ENCODE measurements at places on chromosomes 13 and 19.

- DNase-seq, result peak; percentile 41
Observed at GRCh38 chr19:40805258-40805868, 6.4 kb downstream of the EGLN2 start.

DNA sequence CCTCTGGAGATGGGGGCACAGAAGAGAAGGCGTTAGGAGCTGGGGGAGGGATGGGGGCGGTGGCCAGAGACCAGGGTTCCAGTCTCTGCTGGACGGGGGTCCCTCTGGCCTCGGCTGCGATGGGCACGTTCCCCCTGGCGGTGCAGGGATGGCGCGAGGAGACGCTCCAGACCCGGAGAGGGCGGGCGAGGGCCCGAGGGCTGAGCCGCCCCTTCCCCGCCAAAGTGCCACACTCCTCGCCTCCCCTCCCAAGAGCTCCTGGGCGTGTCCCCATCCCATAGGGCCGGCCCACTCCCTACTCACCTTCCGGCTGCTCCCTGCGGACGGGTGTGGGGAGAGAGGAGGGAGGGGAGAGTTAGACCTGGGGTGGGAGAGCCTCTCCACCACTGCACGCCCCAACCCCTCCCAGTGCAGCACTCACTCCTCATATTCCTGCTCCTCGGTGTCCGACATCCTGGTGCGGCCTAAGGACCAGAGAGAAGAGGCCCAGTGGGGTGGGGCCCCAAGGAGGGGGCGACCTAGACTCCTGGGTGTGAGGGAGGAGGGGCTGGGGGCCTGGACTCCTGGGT is 2.2 kb downstream of the TNNT1 start:
- no peak for DNase-seq

GRCh38 chr13:33868343-33868994 is 50.5 kb downstream of the RFC3 start:
- DNase-seq, result no peak

DNA sequence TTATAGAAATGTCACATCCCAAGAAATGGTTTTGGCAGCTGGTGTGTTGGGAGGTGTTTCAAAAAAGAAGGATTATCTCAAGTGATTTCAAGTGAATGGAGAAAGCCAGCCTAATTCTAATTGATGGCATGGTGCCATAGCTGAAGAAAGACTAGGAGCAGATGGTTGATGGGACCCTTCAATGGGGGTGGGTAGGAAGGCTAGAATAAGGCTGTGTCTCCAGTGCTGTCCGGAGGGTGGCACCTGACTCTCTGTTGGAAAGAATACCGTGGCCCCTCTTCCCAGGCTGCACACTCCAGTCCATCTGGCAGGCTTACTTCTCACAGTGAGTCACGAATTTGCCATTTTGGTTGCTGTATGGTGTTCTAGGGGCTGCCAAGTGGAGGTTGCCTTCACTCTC is 51.0 kb upstream of the GPR12 start:
- DNase-seq, result no peak

DNA sequence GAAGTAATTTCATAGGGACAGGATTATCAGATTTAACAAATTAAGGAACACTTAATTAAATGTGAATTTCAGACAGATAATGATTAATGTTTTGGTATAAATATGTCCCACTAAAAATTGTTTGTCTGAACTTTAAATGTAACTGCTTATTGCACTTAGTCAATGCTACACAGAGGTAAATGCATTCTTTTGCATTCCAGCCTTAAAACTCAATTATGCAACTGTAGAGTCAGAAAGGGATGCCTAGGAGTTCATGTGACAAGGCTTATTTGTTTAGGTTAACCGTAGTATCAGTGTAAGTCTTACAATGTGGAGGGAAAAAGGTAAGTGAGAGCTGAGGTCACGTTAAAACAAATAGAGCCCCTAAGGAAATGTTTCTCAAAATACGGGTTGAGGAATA is 347.2 kb upstream of the ARGLU1 start:
- no peak for DNase-seq

All from T-helper 9 cell (primary cell).